ENCODE measurements at places on chromosomes 1 and 21. TPM values are rescaled to one million over a fixed set of nuclear protein-coding genes. Genes with fewer than 3 reads are reported as not detected.

- no peaks in the 10 kb centered on the region for H3K27me3 ChIP-seq
- no peaks in the 10 kb centered on the region for H3K4me1 ChIP-seq
- H3K4me3 ChIP-seq: no peak overlapping the region
- DNase-seq: no peak
- no peak overlapping the region for H3K27ac ChIP-seq
Measured at GRCh38 chr1:232452736-232453440, 177.0 kb downstream of the SIPA1L2 start.

The NPPA gene
- total RNA-seq: not detected

DNA sequence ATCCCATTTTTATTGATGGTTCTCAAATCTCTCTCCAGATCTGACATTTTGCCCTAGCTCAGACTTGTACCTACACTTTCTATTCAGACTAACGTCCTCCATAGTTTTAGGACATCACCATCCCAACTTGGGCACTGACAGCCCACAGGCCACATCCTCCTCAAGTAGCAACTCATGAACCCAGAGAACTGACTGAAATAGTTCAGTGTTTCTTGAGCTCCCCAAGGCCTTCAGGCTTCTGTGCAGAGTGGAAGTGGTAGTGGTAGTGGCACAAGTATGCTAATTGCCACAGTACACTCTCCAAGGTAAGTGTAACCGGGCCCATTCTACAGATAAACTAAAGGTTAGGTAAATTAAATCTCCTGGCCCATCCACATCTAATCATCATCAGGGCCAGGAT lies 112.6 kb downstream of the SLC45A1 start:
- H3K36me3 ChIP-seq: no peaks in the 10 kb centered on the region
- no peak overlapping the region for H3K27ac ChIP-seq
- peaks cover 32% of the 10 kb centered on the region for H3K4me1 ChIP-seq
- no peak for DNase-seq

- peak overlapping the region; percentile 93 for H3K27ac ChIP-seq
- peaks cover 22% of the 10 kb centered on the region for H3K36me3 ChIP-seq
- H3K4me3 ChIP-seq: peak overlapping the region; percentile 74
- no peaks in the 10 kb centered on the region for H3K27me3 ChIP-seq
- peaks cover 18% of the 10 kb centered on the region for H3K4me1 ChIP-seq
Measured at GRCh38 chr1:7962014-7962335, 464 bp downstream of the PARK7 start.

DNA sequence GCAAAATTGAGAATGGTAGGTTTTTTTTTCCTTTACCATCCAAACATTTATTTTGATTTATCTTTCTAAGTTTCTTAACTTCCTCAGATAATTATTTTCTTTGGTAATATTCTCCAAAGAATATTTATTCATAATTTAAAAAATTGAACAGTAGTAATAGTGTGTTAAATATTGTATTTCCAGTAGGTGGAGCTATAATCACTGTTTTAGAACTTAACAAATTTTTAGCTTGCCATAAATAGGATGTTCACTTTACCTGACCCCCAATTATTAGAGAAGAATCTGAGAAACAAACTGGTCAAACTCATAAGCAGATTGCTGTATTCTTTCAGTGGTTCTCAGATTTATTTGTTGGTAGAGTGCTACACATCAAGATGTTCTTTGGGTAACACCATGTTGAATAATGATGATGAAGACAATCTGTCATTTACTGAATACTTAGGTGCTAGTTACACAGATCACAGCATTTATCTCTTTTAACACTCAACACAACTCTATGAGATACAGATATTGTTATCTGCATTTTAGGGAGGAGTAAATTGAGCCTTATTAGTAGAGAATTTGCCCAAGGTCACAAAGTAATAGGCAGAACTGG lies 82.4 kb upstream of the GPR88 start:
- DNase-seq: no peak
- no peak overlapping the region for H3K27ac ChIP-seq
- H3K4me3 ChIP-seq: no peak overlapping the region
- no peaks in the 10 kb centered on the region for H3K27me3 ChIP-seq
- H3K36me3 ChIP-seq: no peaks in the 10 kb centered on the region
- H3K4me1 ChIP-seq: no peaks in the 10 kb centered on the region

- peak overlapping the region; percentile 32 for H3K4me3 ChIP-seq
- no peak for DNase-seq
- H3K27me3 ChIP-seq: no peaks in the 10 kb centered on the region
- no peaks in the 10 kb centered on the region for H3K36me3 ChIP-seq
Measured at GRCh38 chr21:35046880-35047229, 2.2 kb downstream of the RUNX1 start.

GRCh38 chr1:111161843-111162487 lies 21.9 kb downstream of the CEPT1 start:
- no peak for DNase-seq
- H3K4me3 ChIP-seq: no peak overlapping the region
- H3K36me3 ChIP-seq: no peaks in the 10 kb centered on the region
- no peaks in the 10 kb centered on the region for H3K27me3 ChIP-seq
- no peaks in the 10 kb centered on the region for H3K4me1 ChIP-seq
- H3K27ac ChIP-seq: no peak overlapping the region

The C4BPA gene
- total RNA-seq: 2.5 TPM

The SYPL2 gene
- total RNA-seq: 0.40 TPM

The REN gene
- not detected for total RNA-seq

DNA sequence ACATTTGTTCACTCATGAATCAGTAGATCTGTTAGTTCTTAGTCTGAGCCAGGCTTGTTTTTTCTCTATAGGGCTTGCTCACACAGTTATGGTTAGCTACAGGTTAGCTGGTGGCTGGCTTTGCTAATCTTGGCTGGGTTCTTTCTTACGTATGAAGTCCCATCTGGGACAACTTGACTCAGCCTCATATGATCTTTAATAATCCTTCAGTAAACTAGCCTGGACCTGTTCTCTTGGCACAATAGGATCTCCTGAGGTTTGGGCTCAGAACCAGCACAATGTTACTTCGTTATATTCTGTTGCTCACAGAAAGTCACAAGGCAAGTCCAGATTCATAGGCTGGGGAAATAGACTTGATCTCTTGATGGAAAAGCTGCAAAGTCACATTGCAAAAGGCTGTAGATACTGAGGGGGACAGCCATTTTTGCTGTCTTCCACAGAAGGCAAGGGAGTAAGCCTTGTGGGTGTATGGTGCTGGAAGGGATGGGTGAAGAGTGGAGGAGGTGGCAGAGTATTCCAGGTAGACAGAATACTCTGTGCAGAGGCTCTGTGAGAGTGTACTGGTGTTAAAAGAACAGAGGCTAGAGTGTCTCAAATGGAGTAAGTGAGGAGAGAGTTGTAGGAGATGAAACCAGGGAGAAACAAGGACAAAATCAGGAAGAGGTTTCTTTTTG lies 24.4 kb downstream of the EFCAB7 start:
- H3K27ac ChIP-seq: no peak overlapping the region
- no peaks in the 10 kb centered on the region for H3K4me1 ChIP-seq
- no peaks in the 10 kb centered on the region for H3K36me3 ChIP-seq
- H3K27me3 ChIP-seq: no peaks in the 10 kb centered on the region

GRCh38 chr1:37404711-37405110 lies 69.7 kb upstream of the ZC3H12A start:
- no peak overlapping the region for H3K27ac ChIP-seq
- peaks cover 5% of the 10 kb centered on the region for H3K27me3 ChIP-seq

DNA sequence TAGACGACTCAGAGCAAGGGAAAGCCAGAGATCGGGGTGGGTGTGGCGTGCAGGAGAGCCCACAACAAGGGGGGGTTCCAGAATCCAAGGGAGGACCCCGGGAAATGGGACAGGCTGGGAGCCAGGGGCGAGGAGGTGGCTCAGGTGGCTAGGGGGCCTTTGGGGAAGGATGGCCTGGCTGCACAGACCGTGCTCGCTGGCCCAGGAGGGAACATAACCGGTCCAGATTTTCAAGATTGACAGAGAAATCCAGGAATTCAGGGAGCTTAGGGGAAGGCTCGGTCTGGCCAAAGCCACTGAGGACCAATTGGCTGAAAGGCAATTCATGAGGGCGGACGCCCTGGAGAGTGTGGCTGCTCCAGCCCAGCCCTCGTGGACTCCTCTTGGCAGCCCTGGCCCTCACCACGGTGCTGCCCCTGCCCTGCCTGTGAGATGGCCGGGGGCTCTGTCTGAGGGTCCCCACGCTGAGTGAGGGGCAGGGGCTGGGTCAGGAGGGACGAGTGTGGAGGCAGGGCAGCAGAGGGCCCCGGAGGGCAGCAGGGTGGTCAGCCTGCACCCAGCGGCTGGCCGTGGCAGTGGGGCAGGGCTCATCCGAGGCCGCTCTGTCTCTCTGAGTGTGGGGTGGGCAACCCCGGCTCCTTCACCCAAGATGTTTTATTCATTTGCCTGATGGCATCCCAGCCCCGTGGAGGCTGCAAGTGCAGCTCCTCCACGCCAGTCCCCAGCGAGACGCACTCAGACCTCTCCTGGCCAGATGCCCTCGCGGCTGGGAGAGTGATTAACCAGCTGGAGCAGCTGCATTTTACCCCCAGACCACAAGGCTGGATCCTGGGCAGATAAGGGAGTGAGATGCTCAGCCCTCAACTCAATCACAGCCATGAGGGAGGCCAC lies 5.6 kb upstream of the LRRC3 start:
- no peak for DNase-seq
- no peaks in the 10 kb centered on the region for H3K36me3 ChIP-seq
- peaks cover 24% of the 10 kb centered on the region for H3K27me3 ChIP-seq
- H3K4me3 ChIP-seq: no peak overlapping the region
- H3K4me1 ChIP-seq: no peaks in the 10 kb centered on the region

DNA sequence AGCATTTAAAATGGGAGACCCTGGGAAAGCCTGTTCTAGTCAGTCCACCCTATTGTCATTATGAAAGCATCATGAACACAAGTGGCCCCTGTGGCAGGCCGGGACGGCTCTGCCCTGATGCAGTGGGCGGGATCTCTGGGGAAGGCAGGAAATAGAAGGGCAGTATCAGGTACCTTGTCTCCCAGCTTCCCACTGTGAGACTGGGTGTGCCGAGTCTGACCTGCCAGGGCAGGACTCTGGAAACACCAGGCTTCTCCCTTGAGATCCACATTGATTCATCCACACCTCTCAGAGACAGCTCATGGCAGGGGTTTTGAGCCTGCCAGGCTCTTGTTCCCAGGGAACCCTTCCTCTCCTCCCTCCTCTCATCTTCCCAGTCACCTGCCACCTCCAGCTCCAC lies 24.5 kb upstream of the GNPAT start:
- no peak overlapping the region for H3K4me3 ChIP-seq
- H3K4me1 ChIP-seq: peaks cover 12% of the 10 kb centered on the region
- peak; percentile 62 for DNase-seq
- no peak overlapping the region for H3K27ac ChIP-seq
- no peaks in the 10 kb centered on the region for H3K27me3 ChIP-seq
